Pancreas (tissue), 10 donors: ENCODE measurements at places on chromosomes 2 and 18. TPM values are rescaled to one million over a fixed set of nuclear protein-coding genes. Genes with fewer than 3 reads are reported as not detected.
A peak's percentile ranks its signal among the peaks of the same experiment; 100 is the strongest.

VSNL1 gene
- total RNA-seq: 0.66 TPM

DNA sequence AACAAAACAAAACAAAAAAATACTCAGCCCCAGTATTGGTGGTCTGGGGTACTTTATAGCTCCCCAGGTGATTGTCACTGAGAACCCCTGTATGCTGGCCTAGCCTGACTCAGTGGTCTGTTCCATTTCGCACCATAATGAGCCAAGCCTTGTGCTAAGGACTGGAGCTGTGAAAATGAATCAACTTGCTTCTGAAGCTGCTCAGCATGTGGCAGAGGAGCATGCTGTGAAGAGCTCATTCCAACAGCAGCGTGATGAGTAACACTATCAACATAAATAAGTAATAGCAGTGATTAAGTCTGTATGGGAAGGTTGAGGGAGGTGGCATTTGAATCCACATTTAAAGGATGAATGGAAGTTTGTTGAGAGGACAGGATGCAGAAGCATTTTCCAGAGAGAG, 67.2 kb upstream of the ATL2 start:
- H3K27me3 ChIP-seq: no peaks in the 10 kb centered on the region
- no peak overlapping the region for H3K27ac ChIP-seq
- H3K4me3 ChIP-seq: no peak overlapping the region
- no peaks in the 10 kb centered on the region for H3K36me3 ChIP-seq

- H3K4me3 ChIP-seq: no peak overlapping the region
- DNase-seq: no peak
Measured at GRCh38 chr2:68710336-68710735, 24.3 kb upstream of the ARHGAP25 start.

DNA sequence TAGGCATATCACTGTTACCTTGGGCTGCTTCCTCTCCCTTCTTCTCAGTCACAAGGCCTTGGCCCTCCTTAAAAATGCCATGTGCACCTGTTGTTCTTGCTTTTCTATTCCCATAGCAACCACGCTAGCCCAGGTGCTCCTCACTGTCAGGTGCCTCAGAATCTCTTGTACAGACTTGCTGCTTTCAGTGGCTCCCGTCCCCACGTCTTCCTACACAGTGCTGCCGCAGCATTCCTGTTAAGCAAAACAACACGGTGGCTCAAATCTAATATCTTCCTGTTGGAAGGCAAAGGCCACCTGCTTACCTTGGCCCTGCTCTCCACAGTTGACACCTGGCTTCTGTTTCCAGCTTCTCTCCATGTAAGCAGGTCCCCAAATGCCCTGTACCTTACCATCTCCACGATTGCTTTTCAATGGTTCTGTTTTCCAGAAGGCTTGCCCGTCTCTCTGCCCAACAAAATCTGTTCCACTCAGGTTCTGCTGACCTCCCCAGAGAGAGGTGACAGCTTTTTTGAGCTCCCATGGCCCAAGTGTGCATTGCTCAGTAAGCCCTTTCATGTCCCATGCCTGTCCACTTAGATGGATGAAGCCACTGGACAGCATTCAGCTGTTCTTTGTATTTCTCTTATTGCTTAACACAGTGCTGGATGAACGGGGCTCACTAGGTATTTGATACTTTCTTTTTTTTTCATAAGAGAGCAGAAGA, 240.4 kb downstream of the PRKCE start:
- H3K36me3 ChIP-seq: no peaks in the 10 kb centered on the region
- peak overlapping the region; percentile 55 for H3K27ac ChIP-seq
- H3K4me3 ChIP-seq: no peak overlapping the region
- H3K27me3 ChIP-seq: no peaks in the 10 kb centered on the region

DNA sequence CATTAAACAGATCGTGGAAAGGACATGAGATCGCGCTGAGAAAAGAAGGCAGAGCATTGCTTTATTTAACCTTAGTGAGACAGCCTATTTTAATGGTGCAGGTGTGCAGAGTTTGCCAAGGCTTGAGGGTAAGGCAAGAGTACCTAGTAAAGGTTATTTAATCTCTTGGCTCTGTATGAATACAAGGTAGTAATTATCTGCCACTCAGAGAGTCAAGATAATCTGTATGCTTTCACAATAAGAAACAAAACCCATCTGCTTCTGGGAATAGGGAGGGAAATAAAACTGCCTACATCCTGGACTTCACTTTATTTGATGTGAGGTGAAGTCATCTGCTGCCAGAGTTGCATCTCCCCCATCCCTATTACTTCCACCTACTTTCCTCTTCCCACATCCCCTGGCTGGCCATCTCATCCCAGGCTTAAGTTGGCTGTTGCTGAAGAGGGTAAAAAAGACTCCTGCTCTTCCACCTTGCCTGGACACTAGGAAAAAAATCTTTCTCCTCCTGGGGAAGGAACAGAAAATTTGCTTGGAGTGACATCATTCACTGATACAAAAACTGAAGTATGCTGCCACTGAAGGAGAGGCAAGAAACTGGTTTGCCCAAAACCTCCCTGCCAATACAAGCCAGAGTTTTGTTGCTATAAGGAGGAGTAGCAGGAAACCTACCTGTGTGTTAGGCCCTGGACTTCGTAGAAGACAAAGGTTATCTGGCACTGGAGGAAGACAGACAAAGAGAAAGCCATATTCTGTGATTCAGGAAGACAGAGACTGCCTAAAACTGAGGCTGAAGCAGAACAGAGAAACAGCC, 35.8 kb upstream of the ARHGAP25 start:
- DNase-seq: no peak
- no peaks in the 10 kb centered on the region for H3K27me3 ChIP-seq
- no peak overlapping the region for H3K4me3 ChIP-seq
